Inflammatory macrophage (primary cell): ENCODE measurements at places on chromosomes 5 and 9.

GRCh38 chr5:143101121-143101520 lies 302.4 kb downstream of the NR3C1 start:
- no peak for DNase-seq

DNA sequence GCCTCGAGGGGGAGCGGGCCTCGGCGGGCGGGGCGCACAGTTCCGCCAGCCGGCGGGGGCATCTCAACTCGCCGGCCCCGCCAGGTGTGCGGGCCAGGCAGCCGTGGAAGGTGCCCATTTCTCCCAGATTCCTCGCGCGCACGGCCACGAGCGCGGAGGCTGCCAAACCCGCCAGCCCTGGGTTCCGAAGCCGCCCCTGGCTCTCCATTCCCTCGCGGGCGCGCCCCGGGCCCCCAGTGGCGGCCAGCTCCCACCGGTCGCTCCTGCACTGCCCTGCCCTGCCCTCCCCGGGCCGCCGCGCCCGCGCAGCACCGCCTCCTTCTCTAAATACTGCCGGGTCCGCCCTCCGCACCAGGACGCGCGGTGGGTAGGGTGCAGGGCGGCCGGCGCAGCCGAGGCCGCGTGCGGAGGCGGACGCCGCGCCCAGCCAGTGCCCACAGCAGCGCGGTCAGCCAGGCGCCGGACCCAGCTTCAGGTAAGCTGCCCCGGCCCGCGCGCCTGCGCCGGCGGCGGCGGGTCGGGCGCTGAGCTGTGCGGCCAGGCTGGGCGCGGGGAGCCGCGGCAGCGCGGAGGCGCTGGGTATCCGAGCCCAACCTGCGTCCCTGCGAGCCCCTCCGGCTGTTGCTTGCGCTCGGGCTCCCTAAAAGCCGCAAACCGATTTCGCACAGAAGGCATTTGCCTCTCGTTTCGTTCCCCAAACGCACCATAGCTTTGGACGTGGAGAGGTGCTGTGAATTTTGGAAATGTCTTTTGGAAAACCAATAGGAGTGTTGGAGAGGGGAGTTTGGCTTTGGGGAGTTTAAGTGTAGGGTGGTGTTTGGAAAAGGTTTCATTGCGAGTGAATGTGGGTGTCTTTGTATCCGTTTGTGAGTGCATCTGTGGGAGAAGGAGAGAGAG lies at the start of gene TMEM171:
Gene TMEM171, plus strand, starts transcription at position 354 of the 897 bp plus-strand sequence. CDS start 2,799 bp downstream, outside the sequence.
- no peak for DNase-seq

DNA sequence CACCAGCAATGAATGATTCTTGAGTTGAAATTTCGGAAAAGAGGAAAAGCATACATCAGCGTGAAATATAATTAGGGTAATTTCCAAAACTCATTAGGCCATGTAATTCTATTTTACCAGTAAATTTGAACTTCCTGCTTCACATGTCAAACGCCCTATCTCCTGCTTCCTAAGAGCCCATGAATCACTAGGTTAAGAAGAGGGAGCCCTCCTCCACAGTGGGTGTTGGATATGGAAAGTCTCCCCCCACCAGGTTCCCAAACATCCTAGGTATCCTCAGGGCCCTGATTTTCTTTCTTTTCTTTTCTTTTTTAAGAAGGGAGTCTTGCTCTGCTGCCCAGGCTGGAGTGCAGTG lies 115.2 kb downstream of the SUSD1 start:
- peak; percentile 29 for DNase-seq

- peak; percentile 19 for DNase-seq
Observed at GRCh38 chr5:102283102-102283797, 12.8 kb downstream of the SLCO4C1 start.

DNA sequence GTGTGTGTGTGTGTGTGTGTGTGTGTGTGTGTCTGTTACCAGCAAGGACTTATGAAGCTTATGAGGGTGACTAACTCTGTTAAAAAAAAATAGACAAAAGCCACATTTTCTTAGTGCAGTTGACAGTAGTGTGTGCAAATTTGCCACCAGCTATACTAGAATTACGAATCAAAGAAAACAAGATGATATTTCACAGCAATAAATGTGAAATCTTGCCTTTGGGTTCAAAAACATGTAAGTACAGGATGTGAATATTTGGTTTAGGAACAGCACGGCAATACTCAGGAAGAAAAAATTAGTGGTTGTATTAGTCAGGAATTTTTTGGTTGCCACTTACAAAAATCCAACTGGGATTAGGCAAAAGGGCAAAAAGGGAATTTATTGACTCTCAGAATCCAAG lies 117.4 kb downstream of the NPR3 start:
- no peak for DNase-seq

GRCh38 chr9:128690684-128691034 lies 1.6 kb downstream of the SET start:
- DNase-seq = no peak

DNA sequence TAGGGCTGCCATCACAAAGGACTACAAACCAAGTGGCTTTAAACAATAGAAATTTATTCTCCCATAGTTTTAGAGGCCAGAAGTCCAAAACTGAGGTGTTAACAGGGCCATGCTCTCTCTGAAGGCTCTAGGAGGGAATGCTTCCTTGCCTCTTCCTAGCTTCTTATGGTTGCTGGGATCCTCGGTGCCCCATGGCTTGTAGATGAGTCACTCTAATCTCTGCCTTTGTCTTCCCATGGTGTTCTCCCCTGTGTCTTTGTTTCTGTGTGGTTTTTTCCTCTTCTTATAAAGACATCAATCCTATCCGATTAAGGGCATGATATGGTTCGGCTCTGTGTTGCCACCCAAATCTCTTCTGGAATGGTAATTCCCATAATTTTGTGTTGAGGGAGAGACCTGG lies 178.8 kb upstream of the NREP start:
- no peak for DNase-seq

GRCh38 chr9:70668751-70669150 lies 254.3 kb upstream of the KLF9 start:
- no peak for DNase-seq

- DNase-seq = no peak
Observed at GRCh38 chr5:67537439-67538148, 341.0 kb upstream of the CD180 start.

GRCh38 chr5:60402161-60402785 lies 297.7 kb downstream of the DEPDC1B start:
- no peak for DNase-seq

DNA sequence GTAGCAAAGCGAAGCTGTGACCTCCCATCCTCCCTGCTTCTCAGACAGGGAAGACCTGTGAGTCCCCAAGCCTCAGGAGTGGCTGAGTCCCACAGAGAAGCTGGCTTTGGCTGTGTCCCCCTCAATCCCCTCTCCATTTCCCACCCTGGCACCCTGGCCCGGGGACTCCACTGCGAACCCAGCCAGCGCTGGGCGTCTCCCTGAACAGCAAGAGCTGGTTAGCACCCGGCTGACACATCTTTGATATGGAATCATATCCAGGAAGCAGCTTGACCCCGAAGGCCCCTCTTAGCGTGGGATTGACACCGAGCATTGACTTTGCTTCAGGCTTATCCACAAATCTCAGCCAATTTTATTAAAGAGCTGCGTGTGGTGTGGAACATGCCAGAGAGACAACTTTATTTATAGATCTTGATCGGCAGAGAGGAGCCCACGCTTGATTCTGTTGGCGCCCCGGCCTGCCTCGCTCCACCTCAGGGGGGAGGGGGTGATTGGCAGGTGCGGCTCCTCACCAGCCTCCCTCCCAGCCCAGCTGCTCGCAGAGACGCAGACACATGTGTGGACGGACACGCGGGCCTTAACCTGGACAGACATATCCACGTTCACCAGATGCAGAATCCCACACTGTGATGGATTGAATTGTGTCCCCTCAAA lies 120.7 kb upstream of the MVB12B start:
- no peak for DNase-seq

DNA sequence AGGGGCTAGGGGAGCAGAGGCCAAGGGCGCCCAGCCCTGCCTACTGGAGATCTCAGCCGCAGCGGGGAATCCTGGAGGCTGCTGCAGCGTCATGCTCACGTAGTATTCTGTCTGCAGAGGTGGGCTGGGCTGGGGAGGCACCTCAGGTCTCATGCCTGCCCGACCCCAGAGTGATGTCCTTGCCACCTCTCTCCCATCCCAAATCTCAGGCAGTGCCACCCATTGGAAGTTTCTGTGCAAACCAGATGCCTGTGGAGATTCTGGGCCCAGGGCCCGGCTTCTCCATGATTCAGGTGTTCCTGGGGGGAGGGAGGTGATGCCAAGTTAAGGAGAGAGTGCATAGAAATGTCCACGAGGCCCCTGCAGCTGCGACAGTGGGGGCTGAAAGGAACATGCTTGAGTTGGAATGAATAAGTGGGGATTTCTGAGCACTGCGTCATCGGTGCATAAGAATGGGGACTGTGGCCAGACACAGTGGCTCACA lies 72.0 kb downstream of the ANKRD33B start:
- DNase-seq = no peak

GRCh38 chr5:100693481-100693880 lies 158.3 kb downstream of the FAM174A start:
- DNase-seq = no peak

- DNase-seq = peak; percentile 35
Observed at GRCh38 chr5:16935231-16936149, 598 bp downstream of the MYO10 start.

DNA sequence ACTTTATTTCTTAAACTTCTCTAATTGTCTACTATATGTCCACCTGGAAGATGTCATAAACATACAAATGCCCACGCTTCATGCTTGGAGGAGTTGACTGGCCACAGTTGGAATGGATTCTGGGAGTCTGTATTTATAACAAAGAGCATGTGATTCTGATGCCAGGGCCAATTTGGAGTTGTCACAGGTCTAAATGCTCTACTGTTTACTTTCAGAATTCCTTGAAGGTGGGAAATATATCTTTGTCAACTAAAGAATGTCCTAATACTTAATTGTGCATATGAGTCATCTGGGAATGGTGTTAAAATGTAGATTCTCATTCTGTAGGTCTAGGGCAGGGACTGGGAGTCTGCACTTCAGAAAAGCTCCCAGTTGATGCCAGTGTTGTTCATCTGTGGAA lies 196.1 kb downstream of the ANXA1 start:
- DNase-seq = no peak

DNA sequence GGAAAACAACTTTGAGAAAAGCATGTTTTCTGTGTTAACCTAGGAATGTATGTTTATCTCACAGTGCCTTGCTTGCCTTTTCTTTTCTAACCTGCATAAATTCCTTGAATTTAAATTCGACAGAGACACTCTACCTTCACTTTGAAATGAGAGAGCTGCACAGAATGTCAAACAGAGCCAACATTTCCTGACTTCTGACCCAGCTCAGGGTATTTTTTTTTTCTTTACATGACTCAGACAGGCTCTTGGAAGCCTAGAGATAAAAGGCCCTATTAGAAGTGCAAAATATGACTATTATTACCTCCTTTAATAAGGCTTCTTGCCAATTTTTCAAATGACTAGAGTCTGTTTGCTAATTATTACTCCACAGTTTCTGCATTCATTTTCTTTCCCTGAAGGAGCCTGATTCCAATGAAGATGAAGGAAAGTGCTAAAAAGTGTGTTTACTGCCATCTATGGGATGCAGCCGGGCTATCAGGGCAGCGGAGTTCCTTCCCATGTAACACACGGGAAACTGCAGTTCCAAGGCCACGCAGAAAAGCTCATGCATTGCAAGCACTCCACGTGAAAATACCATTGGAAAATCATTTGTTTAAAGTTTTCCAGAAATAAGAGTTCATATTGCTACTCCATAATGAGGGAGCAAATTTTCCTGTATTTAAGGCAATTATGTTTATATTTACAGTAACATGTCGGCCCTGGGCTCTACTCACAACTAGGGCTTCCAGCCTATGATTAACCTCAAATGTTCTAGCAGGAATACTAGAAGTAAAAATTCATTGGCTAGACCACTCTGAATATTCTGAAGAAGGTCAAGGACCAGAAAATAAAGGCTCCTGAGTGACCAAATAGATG lies 485.6 kb downstream of the ZSWIM6 start:
- peak; percentile 45 for DNase-seq

DNA sequence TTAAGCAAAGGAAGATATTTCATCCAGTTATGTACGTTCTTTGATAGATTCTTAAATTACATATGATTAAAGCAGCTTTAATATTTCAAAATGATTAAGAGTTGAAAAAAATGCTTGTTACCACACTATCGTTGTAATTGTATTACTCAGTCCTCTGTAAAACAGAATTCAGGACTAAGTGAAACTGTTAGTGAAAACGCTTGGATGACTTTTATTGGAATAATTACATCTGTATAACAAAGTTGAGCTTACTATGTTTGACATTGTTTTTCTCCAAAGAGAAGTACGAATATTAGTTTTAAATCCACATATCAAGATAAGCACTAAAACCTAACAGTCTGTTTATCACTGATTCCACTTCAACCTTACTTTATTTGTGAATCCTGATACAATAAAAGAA lies 8.7 kb upstream of the NADK2 start:
- no peak for DNase-seq

GRCh38 chr5:146947181-146947941 lies 68.8 kb upstream of the PPP2R2B start:
- DNase-seq = peak; percentile 52

- DNase-seq = no peak
Observed at GRCh38 chr5:54881286-54882005, 103.9 kb downstream of the ESM1 start.

DNA sequence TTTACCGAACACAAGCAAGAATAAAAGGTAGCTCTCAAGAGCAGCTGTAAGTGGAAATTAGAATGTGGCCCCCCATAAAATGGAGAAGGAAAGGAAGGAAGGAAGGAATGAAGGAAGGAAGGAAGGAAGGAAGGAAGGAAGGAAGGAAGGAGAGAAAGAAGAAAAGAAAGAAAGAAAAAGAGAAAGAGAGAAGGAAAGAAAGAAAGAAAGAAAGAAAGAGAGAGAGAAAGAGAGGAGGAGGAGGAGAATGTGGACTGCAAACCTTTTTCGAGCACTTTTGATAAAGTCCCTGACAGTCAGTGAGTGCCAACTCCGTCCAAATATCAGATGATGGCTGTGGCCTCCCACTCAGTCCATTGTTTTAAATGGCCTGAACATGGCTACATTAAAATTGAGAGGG lies 53.8 kb upstream of the SNX2 start:
- no peak for DNase-seq

GRCh38 chr5:139262742-139263445 lies 30.6 kb upstream of the MATR3 start:
- DNase-seq = peak; percentile 92

DNA sequence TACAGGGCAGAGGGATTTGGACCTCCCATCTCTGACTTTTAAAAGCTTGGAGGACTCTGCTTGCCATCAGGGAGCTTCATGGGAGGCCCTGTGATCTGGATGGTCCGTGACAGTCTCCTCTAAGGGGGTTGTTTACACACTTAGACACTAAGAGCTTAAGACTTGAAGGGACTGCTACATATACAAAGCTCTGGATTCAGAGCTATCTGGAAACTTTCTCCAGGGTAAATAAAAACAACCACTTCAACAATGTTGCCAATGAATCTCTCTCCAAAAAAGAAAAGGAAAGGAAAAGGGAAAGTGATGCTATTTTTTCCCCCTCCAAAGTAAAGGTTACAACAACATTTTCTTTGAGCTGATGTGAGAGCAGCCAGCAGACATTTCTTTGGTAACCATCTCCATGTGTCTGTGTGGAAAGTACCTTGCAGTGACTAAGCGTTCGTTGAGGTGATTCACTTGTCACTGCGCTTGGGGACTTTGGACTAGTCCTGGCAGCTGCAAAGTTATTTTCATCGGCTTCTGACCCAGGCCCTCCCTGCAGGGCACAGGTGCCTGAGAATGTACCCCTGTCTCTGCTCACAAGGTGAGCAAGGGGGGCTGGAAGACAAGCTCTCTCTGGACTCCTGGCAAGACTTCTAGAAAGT lies 262.1 kb upstream of the KLF4 start:
- peak; percentile 56 for DNase-seq
